Left renal cortex interstitium (tissue), 4 donors: ENCODE measurements at places on chromosomes 12 and 14. TPM values are rescaled to one million over a fixed set of nuclear protein-coding genes. Genes with fewer than 3 reads are reported as not detected.
A peak's percentile ranks its signal among the peaks of the same experiment; 100 is the strongest.

DNA sequence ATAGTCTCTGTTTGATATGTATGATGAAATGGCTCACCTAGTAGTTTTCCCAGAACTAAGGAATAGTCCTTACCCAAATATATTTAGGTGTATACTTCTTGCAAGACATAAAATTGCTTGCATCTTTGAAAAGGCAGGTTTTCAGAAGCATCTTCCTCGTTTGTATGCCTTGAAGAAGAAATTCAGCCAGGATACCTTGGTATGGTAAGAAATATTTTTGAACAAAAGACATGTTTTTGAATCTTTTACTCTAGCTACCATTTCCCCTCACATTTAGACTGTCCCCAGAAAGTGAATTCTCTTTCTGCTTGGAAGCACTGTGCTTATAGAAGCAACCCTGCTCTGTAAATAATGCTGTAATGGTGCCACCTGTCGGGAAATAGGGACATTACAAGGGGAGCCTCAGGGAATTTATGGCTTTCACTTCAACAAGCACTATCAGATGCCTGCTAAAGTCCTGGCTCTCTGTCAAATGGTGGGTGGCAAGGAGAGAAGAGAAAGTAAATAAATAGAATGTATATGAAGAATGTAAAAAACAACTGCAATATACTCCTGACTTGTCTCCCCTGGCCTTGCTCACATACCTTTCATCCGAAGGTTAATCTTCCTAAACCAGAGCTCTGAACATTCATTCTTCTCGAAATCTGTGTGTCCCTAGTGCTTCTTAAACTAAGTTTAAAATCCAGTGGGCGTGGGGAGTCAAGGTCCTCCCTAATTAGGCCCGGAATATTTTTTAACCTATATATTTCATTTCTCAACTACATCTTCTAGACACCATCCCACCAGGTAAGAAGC, 6.1 kb downstream of the CCDC184 start:
- DNase-seq, result peak; percentile 61

GRCh38 chr14:73263606-73264005, 26.3 kb downstream of the PAPLN start:
- no peak for DNase-seq

GRCh38 chr12:111249018-111249370, 119.9 kb downstream of the PHETA1 start:
- DNase-seq, result no peak

BAZ1A gene
- 25.6 TPM for polyA plus RNA-seq

- no peak for DNase-seq
Measured at GRCh38 chr12:101764051-101764792, 25.0 kb upstream of the SYCP3 start.

DNM1L gene
- 129 TPM for polyA plus RNA-seq
